ENCODE measurements at places on chromosomes 12 and 14.

DNA sequence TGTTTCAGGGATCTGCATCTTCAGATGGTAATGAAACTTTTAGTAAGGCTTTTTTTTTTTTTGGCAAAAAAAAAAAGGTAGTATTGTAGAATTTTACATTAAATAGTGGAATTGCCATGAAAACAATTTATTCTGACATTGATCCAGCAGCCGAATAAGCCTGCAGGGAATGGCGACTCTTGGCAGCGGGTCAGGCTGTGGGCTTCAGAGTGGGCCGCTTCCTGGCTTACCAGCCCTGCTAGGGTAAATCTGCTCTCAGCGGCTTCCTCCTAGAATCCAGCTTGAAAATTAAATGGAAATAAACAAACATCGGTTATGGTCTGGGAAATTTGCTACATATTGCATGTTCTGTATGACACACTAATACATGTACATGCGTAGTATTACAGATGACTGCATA is 34.8 kb downstream of the SFSWAP start:
- DNase-seq, result no peak

- no peak for DNase-seq
Observed at GRCh38 chr12:26406391-26406790, 211.0 kb downstream of the SSPN start.

DNA sequence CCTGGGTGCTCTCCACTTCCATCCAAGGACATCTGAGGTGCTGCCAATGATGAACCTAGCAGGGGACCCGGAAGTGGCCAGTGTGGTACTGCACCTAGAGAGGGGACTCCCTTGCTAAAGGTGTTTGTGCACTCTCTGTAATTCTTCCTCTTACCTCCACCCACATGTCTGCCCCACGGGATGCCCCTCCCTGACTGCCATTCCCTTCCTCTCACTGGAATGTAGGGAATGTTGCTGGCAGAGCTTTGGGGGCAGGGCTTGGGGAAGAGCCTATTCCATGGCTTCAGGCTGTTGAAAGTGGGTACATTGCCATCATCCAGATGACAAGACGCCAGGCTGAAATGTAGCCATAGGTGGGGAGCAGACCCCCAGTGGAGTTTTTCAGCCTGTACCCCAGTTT is 153.2 kb downstream of the SMOC1 start:
- DNase-seq, result no peak

GRCh38 chr14:75230140-75230792 is 48.4 kb upstream of the FOS start:
- DNase-seq, result peak; percentile 75

DNA sequence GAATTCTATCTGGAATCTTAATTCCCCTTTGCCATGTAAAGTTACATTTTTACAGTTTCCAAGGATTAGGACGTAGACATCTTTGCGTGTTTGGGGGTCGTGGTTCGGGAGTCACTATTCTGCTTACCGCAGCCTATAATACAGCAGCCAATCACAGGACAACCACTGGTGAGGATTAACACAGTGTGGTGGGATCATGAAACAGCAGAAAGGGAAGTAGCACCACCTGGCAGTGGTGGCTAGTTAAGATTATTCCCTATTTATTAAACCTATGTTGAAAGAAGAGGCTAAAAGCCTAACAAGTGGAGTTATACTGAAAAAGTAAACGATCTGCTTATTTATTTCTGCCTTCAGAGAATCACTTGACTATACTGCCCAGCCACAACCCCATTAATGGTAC is 71.7 kb downstream of the IPO8 start:
- DNase-seq, result no peak

DNA sequence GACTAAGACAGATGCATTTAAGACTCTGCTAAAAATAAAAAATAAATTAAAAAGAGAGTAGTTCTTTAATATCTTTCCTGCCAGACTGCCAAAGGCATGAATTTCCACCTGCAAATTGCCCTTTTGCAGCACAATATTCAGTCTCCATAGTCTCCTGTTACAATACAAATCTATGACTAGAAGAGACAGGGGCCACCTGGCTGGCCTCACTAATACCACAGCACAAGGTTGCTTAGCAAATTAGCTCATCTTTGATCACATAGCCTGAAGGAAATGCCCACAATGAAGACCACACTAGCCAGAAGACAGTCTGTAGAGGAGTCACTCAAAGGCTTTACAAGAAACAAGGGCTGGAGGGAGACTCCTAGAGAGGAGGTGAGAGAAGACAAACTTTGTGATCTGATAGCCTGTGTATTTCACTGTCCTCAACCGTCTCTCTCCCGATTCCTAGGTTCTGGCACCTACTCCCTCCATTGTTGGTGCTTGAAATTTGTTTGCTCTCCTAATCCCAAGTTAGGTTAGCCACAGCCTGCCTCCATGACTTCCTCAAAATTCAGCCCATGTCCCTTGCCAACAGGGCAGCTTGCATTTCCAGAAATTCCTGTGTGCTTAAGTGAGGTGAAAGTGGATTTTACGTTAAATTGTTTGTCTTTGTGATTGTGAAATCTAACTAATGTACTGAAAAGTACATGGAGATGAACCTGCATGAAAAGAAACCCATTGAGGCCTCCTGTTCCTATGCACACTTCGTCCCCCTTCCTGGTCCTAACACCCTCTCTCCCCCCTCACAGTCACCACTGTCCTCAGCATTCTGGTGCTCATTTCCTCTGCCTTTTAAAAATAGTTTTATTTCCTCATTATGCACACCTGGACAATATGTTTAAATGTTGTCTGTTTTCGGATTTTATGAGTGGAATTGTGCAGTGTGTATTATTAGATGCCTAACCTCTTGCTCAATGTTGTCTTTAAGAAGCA is 88.7 kb upstream of the PLXNC1 start:
- no peak for DNase-seq

DNA sequence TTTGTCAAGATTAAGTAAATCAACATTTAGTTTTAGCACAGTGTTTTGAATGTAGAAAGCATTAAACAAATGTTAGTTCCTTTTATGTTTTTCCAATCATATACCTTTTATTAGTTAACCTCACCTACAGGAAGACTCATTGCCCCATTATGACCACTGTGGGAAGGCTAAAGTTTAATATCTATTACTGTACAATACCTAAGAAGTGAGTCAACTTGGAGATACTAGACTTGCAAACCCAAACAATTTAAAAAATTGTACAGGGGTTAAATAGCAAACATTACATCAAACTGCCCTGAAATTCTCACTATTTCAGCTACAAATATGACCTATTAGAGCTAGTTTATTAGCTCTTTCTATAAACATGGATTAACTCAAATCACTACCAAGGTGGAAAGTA is 8.6 kb upstream of the G2E3 start:
- DNase-seq, result no peak

DNA sequence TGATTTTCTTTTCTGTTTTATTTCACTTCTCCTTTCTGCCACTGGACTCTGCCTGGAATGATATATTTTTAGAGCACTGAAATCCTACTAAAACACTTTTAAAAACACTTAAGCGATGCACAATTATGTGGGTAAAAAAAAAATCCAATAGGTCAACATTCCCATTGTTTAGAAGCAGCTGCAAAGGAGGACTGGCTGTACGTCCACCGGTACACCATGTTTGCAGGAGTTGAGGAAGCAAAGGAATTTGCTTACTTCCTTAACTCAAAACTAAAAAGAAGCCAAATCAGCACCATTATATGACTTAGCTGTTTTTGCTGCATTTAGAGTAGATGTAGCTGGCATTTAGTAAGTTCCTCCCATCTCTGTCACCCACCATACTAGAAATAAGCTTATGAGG is 186.8 kb upstream of the TMTC1 start:
- DNase-seq, result no peak

DNA sequence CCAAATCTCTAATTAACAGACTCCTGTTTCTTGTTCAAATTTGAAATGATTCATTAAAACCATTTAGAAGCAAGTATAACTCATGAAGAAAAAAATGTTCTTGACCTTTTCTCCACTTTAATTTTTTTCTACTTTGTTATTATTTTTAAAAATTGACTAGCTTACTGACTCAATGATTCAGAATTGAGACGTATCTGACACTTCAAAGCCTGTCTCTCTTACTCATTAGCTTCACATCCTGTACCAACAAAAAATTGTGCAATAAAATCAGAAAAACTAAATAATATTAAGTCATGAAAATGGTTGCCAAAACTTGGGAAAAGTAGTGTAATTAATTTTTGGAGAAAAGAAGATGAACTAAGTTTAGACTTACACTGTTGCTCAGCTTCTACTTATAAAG is 331.2 kb downstream of the SLC16A7 start:
- no peak for DNase-seq

- no peak for DNase-seq
Observed at GRCh38 chr12:14171106-14171505, 189.7 kb upstream of the GRIN2B start.

DNA sequence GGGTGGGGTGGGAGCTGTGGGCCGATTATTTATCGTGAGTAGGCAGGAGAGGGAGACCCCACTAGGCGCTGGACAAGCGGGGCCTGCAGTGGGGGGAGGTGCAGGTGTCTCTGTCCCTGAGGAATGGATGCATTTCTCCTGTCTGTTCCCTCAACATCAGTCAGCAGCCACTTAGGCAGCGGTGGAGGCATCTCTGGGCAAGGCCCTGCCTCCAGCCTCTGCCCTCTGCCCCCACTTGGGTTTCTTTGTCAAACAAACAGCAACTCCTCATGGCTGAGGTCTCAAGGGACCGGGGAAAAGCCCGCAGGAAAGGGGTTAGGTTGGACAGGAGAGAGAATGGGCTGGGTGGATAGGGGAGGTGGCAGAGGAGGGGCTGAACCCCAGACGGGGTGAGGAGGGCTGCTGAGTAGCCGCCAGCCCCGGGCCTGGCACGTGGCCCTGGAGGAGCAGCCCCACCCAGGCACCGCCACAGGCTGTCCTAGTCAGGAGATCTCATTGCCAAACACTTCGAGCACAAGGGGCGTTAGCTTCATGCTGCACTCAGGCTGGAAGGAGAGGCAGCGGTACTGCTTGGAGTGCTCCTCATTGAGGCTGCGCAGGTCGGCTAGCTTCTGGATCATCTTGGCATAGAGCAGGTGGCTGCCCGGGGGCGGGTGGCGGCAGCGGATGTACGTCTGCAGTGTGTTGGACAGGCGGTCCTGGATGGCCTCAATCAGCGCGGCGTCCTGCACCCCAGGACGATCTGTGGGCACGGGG is 24.7 kb upstream of the HDAC7 start:
- no peak for DNase-seq

DNA sequence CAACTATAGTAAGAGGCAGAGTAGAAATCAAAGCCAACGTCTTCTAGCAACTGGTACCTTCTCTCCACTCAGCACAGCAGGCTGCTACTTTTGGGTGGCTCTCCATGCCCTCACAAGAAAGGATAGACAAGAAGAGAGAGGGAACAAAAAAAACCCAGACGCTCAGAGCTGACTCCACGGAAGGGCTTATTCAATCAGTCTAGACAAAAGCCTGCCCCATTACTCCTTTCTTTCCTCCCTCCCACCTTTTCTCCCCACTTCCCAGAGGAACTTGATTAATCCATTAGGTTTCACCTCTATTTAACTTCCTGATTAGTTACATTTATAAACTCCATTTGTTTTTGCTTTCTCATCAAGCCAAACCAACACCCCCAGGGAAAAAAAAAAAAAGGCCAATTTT is 71.1 kb upstream of the CCDC60 start:
- DNase-seq, result no peak

DNA sequence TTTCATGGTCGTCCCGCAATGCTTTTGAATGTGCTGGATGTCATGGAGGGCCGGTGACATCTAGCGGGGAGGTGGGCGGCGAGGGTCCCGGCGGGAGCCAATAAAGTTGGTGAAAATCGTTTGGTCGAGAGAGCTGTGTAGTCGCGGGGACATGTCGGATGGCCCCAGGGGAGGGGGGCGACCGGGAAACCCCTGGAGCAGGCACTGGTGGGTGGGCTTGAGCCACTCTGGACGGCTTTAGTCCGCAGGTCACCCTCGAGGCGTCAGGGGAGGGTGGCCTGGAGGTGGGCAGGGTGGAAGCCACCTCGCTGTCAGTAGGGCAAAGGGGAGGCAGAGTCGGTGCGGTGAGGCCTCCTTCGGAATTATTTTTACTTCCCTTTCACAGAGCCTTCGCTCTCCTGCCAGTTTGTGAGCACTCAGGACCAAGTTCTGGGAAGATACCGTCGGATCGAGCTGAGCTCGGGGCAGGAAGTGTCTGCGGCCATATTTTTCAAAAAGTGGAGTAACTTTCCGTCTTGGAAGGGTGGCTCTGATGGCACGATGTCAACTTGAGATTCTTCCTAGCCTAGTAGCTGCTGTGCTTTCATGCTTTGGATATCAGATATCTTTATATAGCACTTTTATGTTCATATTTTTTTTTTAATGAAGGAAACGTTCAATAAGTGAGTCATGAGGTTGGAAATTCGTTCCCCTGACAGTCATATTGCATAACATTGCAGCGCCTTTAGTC is 28.2 kb downstream of the WBP11 start:
- DNase-seq, result peak; percentile 8

- DNase-seq, result peak; percentile 28
Observed at GRCh38 chr14:103385929-103386712, 906 bp downstream of the MARK3 start.

DNA sequence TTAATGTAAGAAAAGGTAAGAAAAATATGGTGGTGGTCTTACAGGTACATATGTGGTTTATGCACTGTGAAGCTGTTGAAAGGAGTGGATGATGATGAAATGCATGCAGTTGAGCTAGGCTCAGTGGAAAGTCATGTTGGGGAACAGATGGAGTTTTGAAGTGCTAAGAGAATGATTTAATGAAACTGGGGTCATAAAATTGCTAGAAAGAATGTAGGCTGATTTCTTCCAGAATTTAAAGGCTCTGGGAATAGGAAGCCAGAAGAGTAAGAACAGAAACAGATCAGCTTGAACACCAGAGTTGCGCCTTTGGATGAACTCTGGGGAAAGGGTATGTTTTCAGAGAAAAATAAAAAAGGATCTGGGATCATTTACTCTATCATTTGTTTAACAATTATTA is 146.5 kb downstream of the MON2 start:
- DNase-seq, result no peak

GRCh38 chr12:14981049-14981448 is 8.2 kb downstream of the PDE6H start:
- no peak for DNase-seq

- DNase-seq, result peak; percentile 38
Observed at GRCh38 chr12:64890873-64891468, 66.5 kb downstream of the TBC1D30 start.

DNA sequence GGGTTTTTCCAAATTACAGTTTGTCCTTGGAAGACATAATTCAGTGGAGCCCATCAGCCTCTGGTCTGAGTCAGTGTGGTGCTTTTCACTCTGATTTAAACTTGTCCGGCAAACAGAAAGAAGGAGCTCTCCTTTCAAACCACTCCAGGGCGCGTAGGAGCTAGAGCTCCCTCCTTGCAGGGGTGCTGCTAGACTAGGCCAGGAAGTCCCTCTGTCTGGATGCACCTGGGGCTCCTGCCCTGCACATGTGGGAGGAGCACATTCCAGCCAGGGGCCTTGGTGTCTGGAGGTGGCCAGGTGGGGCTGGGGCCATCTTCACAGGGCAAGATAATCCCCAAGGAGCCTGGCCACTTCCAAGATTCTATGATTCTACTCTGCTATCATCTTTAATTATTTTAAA is 3.1 kb downstream of the SERPINA3 start:
- DNase-seq, result no peak
